ENCODE measurements at places on chromosomes 4 and X. TPM values are rescaled to one million over a fixed set of nuclear protein-coding genes. Genes with fewer than 3 reads are reported as not detected.

- DNase-seq, result no peak
Observed at GRCh38 chrX:13827298-13828090, 10.6 kb upstream of the GPM6B start.

The BEND4 gene
- 0.14 TPM for total RNA-seq

- no peak for DNase-seq
Observed at GRCh38 chr4:135354876-135355275, 1153.3 kb upstream of the PABPC4L start.

GRCh38 chr4:156559346-156559745, 412.3 kb downstream of the PDGFC start:
- no peak for DNase-seq

DNA sequence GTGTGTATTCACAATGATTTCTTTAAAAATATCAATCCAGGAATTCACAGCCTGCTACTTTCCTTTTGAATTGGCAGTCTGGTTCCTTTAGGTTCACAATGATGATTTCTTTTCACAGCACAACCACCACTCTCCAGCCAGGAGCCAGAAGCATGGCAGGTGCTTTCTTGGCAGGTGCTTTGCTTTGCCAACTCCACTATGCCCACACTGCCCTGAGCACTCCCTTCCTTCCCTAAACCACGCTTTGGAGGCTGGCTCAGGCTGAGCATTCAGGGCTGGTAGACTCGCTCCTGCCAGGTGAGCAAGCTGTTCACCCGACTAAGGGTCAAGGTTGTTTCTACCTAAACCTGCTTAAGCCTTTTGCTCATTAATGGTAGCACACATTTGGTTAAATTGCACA, 184.5 kb downstream of the SH3KBP1 start:
- DNase-seq, result no peak

- DNase-seq, result no peak
Observed at GRCh38 chrX:4909348-4909747, 1195.9 kb upstream of the PRKX start.

DNA sequence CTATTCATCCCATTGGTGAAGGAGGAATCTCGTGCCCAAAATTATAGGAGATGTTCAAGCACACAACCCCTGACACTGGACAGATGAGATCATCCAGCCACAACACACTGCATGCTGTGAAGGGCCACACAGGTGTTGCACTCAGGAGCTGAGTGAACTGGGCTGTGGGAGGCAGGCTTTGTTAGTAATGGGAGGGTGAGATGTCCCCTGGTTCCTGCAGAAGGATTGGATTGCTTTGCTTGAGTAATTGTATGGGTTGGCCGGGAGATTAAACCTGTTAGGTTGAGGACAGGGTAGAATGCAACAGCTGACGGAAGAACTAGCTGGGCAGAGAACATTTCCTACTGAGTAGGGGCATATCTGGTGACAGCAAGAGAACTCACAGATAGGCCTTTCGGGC, 152.2 kb downstream of the TACR3 start:
- no peak for DNase-seq

GRCh38 chr4:15444879-15445547, 17.2 kb downstream of the C1QTNF7 start:
- DNase-seq, result no peak

DNA sequence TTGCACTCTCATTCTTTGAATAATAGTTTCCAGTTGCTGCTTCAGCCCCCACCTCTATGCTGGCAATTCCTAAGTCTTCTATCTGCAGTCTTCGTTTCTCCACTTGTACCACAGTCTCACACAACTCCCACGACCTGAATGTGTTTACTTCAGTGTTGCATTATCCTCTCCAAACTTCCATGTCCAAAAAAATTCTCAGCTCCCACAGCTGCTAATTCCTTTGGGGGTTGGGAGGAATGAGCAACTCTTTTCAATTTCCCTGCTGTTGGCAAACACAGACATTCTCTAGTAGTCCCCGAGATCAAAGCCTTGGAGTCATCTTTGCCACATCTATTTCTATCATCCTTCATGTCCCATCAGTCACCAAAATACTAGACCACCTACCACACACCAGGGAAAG, 14.4 kb upstream of the CDS1 start:
- DNase-seq, result no peak

The ZNF827 gene
- 39.9 TPM for total RNA-seq

The TMEM35A gene
- total RNA-seq, result 3.0 TPM

- DNase-seq, result no peak
Observed at GRCh38 chrX:119399772-119400101, 601 bp downstream of the SLC25A43 start.

The SH3RF1 gene
- 18.8 TPM for total RNA-seq

GRCh38 chrX:17629519-17629918, 107.8 kb upstream of the SCML1 start:
- no peak for DNase-seq

DNA sequence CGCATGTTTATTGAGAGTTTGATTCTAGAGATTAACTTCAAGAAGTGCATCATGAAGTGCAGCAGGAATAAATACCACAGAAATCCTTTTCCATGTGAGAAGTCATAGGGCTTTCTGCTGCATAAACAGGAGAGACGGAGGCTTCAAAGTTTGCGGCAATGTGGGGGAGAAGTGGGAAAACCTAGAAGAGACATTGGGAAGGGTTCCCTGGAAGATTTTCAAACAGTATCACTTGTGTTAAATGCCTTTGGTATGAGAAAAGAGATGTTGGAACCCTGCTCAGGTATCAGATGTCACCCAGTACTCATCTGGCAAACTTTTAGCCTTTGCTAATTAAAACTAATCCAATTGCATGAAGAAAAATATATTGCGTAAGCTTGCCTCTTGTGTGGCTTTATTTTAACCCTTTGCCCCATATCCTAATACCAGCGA, 15.4 kb downstream of the NHS start:
- no peak for DNase-seq

Data from type B pancreatic cell (in vitro differentiated cells).